Activated naive CD4-positive, alpha-beta T cell (primary cell): ENCODE measurements at places on chromosomes 11 and 22.

DNA sequence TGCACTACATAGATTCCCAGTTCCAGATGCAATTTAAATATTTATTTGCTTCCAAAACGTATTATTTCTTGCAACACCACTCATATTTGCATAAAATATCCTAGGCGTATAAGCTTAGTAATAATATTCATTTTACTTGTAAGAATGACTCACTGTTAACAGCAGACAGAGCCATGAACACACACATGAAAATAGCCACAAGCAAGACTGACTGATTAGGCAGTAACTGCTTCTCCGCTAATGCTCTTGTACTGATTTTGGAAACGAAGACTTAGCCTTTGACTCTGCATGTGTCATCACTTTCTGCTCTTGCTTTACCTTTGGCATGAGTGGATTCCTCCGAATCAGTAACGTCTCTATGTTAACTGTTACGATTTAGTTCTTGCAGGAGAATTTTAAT is 6.0 kb downstream of the OR10Q1 start:
- no peak for DNase-seq

DNA sequence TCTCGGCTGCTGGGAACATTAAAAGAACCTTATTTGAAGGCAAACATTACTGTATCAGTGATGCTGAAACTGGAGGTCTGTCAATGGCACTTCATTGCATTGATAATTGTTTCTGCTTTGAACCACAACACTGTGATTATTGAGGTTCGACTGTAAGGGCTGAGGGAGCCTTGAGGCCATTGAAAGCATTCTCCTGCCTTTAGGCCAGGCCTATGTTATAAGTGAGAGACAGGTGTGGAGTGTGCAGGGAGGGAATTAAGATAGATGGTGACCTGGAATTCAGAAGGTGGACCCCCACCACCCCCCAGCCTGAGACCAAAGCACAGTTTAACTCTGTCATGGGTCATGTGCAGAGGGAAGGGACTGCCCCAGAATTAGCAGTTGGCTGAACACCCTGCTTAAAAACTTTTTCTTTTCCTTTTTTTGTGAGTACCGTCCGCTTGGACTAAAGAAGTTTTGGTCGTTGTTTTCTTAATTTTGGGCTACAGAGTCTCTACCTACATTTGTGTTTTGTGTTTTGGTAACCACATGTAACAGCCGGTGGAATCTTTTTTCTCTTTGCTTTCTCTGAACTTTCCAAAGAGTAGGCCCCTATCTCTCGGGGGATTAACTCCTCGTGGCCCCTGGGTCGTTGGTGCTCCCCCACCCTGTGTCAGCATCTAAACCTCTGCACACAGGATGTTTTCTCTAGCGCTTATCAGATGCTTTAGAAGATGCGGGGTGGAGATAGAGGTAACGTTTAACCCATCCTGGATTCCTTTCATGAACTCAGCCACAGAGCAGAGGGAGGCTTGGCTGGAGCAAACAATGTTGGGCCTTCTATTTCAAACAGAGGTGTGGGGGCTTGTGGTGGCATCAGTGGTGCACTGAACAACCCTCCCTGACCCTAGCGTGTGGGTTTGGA is 43.7 kb downstream of the ZBTB16 start:
- DNase-seq: no peak

- no peak for DNase-seq
Observed at GRCh38 chr11:113698515-113698914, 7.6 kb downstream of the TMPRSS5 start.

DNA sequence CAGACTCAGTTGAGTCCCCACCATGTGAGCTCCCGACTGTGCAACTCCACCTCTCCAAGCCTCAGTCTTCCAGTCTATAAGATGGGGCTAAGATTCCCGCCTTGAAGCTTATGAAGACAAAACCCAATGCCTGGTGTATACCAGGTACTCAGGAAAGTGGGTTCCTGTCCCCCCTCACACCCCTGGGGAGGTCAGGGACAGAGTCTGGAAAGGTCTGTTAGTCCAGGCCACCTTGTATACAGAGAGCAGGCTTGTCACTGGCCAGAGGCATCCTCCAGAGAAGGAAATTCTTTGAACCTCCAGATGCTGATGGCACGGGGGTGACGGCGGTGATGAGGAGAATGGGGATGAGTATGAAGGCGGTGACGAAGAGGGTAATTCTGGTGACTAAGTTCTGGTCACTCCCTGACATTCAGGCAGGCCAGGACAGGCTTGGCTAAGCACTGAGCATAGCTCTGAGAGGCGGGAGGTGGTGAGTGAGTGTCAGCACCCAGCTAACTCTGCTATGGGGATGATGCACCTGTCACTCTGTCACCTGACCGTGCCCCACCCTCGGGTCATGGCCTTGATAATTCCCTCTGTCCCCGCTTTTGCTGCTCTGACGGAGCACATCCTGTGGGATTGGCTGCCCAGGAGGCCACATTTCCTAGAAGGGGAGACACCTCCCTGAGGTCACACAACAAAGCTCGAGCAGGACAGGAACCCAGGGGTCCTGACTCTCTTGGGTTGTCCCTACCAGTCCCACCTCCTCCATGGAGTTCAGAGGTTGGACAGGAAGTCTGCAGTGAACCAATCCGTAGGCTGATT is 30.9 kb upstream of the CSNK1E start:
- DNase-seq: no peak

- no peak for DNase-seq
Observed at GRCh38 chr22:41261541-41262249, 21.0 kb upstream of the CHADL start.
